ENCODE measurements at places on chromosomes 11 and 22.

DNA sequence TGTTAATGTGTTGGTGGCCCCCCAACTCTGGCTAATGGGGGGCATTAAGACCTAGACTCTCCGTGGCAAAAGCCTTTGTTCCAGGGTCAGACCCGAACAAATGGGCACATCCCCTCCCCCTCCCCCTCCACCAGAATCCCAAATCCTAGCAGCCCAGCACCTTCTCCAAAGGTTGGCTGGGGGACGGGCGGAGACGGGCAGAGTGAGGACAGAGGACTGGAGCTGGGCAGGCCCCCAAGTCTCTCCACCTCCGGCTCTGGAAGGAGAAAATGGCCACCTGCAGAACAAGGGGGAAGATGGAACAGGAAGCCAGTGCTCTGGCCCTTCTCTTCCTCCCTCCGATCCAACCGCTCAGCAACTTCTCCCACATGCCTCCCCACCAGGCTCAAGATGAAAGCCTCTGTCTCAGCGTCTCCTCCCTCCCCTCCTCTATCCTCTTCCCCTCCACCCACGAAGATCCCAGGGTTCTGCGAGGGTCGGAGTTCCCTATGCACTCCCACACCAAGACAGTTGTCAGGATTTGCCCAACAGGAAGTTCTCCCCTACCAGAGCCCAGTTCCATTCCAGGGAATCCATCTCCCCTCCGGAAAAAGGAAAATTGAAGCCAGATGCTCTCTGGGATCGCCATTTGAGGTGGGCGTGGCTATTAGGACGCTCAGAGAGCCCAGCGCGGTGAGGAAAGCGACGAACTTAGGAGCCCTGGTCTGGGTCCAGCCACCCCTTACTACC lies 20.1 kb downstream of the ADA2 start:
- no peak for DNase-seq

DNA sequence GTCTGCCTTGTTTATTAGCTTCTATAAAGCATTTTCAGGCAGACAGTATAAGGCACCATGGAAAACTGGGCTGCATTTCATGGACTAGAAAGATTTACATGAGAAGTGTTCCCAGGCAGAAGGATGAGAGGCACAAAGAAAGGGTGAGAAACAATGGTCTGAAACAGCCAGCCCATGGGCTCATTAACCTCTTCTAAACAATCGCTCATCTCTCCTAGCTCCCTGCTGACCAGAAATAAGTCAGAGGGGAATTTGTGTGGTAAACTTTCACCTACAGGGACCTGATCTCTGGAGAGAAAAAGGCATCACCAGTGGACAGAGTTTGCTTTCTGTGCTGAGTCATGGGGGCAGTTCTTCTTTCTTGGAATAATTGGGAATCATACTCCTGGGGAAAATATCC lies 51.8 kb upstream of the KIRREL3 start:
- DNase-seq: no peak

DNA sequence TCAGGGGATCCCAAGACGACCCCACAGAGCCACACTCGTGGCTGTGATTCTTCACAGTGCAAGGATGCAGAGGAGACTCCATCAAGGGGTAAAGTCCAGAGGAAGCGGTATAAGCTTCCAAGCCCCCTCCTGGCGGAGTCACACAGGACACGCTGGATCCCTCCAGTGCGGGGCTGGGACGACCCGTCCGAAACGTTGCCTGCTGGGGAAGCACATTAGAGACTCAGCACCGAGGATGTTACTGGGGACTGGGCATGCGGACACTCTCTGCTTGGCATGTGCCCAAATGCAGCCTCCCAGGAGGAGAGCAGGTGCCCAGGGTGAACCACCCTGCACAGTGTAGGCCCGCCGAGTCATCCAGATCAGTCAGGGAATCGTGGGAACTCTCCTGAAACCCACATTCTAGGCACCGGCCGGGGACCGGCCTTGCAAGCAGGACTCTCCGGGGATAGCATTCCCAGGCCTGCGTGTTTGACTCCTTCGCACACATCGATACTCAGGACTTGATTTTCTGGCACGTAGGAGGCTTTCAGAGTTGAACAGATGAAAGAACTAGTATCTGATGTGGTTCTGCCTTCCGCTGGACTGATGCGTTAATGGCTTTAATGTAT lies 229.8 kb downstream of the TBC1D22A start:
- no peak for DNase-seq

DNA sequence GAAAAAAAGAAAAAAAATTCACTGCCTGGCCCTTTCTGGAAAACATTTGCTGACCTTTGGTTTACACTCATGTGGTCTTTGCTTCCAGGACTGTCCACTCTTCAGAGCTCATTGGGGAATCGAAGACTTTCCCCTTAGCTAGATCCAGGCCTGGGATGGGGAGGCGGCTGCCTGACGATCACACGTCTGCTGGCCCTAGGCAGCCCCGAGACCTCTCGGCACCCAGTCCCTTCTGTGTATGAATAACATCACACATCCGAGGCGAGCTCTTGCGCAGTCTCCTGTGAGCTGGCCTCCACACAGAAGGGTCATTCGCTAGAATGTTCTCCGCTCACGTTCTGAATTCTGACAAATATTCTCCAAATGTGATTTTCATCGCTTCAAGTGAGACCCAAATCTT lies 25.7 kb upstream of the GAL start:
- DNase-seq: no peak

DNA sequence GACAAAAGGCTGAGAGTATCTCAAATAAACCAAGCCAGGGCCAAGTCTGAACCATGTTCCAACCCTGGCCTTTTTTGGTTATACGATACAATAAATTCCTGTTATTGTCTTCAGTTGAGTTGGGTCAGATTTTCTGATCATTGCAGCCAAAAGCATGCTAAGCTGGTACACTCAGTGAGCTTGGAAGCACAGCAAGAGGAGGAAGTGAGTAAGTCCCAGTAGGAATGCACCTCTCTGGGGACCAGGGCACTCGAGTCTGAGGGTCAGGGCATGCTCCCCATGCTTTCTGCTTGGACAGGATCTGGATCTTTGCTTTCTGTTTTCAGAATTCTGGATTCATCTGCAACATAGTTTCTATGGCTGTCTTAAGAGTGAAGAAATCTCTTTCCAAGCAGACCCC lies 73.1 kb downstream of the TMPRSS5 start:
- DNase-seq: no peak

DNA sequence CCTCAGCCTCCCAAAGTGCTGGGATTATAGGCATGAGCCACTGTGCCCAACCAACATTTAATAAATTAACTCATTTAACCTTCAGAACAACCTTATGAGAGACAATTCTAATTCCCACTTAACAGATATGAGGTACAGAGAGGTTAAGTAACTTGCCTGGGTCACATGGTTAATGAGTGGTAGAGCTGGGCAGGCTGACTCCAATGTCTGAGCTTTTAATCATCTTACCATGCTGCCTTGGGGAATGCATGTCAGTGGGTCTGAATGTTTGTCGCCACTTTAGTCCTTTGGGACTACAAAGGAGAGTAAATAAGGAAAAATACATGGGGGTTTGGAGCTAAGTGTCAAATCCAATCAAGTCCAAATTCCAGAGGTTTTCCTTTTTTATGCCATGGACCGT lies 11.2 kb upstream of the PIK3C2A start:
- no peak for DNase-seq

- DNase-seq: no peak
These were observed 3.7 kb downstream of the IGSF22 start for GRCh38 chr11:18722293-18722637.

DNA sequence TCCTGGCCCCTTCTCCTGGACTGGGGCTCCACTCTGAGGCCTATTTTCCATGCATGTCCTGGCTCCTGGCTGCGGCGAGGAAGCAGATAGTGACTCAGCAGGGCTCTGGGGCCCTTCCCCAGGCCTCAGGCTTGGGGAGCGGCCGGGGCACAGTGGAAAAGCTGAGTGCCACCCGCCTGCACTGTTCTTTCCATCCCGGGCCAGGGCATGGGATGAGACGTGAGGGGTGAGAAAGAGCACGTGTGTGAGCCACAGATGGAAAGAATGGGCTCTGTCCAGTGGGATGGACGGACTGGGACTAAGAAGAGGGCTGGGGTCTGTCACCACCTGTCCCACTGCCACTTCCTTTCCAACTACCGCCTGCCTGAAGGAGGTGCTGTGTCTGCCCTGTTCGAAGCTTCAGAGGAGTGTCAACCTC lies 12.8 kb downstream of the SLC37A2 start:
- no peak for DNase-seq

GRCh38 chr22:47208630-47209029 lies 446.2 kb downstream of the TBC1D22A start:
- DNase-seq: no peak

DNA sequence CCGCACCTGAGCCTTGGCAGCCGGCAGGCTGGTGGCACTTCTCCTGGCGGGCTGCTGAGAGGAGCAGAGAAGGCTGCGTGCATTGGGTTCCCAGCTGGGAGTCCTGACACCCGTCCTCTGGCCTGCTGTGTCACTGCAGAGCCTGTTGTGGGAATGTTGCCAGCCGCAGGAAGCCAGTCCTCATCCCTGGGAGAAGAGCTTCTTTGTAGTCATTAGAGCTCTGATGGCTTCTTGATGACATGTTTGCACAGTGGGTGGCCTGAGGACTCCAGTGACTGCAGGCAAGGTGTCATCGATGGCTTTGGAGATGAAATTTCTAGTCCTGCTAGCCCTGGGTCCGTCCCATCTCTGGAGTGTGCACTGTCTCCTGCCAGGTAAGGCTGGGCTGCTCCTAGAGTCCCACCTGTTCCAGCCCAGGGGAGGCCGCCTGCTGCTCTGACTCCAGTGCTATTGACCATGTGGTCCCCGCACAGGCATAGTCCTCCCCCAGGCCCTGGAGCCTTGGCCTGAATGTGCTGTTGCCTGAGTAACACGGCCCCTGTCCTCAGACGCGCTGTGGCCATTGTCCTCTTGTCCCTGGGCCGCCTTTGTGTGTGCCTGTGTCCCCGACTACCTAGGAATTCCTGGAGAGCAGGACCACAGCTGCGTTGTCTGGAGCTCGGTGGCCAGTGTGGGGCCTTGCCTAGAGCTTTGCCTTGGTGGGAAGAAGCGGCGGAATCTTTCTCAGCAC lies 129.2 kb downstream of the CACNA1I start:
- DNase-seq: no peak

GRCh38 chr11:12239804-12240371 lies 129.5 kb downstream of the MICAL2 start:
- no peak for DNase-seq

DNA sequence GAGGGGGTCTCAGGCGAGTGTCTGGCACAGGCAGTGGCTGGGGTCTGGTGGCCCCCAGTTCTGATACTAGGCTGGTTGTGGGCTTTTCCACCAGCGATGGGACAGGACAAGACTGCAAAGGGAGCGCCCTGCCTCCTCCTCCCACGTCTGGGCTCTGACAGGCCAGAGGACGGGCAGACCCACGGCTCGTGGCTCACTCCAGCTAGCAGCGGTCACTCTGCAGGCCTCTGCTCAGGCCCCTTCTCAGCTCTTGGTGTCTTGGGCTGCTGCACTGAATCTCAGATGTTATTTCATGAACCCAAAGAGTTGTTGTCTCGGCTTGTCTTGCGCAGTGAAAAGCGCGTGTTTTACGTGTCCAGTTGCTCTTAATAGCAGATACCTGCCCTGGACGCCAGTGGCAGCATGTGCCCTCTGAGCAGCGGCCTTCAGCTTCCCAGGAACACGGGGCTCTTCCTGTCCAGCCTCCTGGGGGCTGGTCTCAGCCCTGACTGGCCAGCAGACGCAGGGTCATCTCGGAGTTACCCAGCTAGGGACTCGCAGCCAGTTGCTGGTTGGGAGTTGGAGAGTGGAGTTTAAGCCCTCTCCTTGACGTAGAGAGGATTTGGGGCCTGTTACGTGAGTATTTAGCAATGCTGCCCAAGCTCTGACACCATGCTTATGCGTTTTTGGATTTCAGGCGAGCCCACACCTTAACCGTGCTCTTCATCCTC lies 9.6 kb downstream of the PTDSS2 start:
- DNase-seq: no peak

- no peak for DNase-seq
These were observed 35.7 kb downstream of the SFI1 start for GRCh38 chr22:31532060-31532459.

DNA sequence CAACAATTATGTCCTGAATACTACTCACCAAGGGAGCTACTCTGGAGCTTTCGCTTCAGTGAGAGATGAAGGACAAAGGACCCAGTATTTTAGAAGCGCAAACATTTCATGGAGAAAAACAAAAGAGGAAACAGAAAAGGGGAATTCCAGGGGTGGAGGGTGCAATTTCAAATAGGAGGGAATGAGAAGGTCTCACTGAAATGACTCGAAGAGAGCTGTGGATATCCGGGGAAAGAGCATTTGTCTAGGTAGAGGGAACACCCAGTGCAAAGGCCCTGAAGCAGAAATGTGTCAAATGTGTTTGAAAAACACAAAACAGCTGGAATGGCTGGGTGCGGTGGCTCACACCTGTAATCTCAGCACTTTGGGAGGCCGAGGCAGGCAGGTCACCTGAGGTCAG lies 2.4 kb downstream of the RPS19BP1 start:
- DNase-seq: no peak

- DNase-seq: no peak
These were observed 109.9 kb downstream of the NAV2 start for GRCh38 chr11:19822531-19822930.

DNA sequence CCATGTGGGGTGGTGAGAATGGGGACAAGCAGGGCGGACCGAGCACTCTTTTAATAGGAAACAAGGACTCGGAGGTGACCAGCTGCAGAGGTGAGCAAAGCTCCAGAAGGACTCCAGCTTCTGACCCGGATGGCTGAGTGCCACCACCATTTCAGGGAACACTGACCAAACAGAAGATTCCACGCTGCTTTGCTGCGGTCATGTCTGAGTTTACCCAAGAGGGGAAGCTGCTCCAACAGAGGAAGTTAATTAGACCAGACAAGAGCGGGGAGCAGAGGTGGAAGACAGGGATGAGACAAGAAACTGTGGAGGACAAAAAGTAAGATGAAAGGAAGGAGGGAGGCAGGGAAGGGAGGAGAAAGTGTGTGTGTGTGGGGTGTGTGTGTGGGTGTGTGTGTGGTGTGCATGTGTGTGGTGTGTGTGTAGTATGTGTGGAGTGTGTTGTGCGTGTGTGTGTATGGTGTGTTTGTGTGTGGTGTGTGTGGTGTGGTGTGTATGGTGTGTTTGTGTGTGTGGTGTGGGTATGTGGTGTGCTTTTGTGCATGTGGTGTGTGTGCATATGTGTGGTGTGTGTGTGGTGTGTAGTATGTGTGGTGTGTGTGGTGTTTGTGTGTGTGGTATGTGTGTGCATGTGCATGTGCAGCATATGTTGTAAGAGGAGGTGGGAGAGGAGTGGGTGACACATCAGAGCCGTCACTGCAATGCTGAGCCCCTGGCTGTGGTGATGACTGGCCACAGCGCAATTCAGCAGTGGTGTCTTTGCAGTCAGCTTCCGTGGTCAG lies 82.2 kb upstream of the AKIP1 start:
- DNase-seq: no peak

DNA sequence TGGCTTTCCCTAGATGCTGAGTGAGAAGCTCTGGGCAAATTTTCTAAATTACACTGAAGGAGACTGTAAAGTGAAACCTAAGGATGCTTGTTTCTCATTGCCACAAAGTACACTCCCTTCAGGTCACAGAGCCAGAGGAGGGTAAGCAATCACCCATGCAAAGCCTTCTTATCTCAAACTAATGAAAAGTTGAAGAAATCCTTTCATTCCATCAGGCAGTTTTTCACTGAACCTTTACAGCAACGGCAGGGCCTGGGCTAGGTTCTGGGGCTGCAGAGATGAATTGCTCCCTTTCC lies 106.2 kb downstream of the RASSF10 start:
- DNase-seq: no peak

- DNase-seq: no peak
These were observed 107.9 kb downstream of the NAT10 start for GRCh38 chr11:34213366-34213765.

GRCh38 chr11:58957922-58958321 lies 18.6 kb downstream of the GLYATL1 start:
- DNase-seq: no peak
